ENCODE measurements at places on chromosomes 12 and 14.

DNA sequence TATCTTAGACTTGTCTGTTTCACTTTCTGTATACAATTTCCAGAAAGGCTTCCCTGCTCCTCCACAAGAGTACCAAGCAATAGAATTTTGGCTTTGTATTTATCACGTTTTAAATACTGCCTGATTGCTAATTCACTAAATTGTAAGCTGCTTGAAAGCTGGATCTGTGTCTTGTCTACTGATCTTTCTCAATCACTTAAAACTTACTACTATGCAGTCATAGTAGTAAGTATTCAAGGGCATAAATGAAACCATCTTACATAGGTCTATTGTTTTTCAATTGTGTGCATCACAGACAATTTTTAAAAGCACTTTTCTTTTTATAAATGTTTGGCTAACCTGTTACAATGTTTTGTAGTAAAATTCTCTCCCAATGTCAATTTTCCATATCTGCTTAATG is 1.2 kb upstream of the GLIPR1L2 start:
- no peak for DNase-seq

- DNase-seq, result no peak
Measured at GRCh38 chr12:132517740-132518100, 27.8 kb downstream of the FBRSL1 start.

GRCh38 chr14:74257078-74257940 is 18.1 kb downstream of the VSX2 start:
- DNase-seq, result peak; percentile 19

- no peak for DNase-seq
Measured at GRCh38 chr12:122355706-122356105, 66.8 kb downstream of the CLIP1 start.

DNA sequence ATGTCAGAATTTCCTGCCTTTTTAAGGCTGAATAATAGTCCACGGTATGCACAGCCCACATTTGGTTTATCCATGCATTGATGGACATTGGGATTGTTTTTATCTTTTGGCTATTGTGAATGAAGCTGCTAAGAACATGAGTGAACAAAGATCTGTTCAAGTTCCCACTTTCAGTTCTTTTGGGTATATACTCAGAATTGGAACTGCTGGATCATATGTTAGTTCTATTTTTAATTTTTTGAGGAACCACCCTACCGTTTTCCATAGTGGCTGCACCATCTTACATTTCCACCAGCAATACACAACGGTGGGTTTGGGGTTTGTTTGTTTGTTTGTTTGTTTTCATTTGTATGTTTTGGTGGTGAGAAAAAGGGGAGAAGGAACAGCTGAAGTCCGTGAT is 6.4 kb downstream of the GPR68 start:
- no peak for DNase-seq

GRCh38 chr12:29907461-29907860 is 123.7 kb upstream of the TMTC1 start:
- DNase-seq, result no peak

- no peak for DNase-seq
Measured at GRCh38 chr14:89309670-89310177, 107.3 kb downstream of the FOXN3 start.

DNA sequence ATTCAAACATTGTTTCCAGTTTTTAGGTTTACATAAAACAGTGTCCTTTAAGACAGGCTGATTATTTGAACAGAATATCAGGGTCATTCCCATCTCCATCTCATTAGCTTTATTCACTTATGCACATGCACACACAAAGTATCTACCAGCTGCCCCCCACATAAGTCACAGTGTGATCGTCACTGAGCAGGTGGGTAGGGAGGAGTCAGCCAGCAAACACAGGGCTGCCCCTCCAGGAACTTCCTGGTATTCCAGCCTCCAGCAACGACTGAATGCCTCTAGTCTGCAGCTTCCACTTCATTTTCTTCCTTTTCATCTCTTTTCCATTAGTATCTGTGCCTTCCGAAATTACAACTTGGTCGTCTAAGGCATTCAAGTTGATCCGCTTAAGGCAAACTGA is 48.8 kb upstream of the FOXN3 start:
- no peak for DNase-seq

DNA sequence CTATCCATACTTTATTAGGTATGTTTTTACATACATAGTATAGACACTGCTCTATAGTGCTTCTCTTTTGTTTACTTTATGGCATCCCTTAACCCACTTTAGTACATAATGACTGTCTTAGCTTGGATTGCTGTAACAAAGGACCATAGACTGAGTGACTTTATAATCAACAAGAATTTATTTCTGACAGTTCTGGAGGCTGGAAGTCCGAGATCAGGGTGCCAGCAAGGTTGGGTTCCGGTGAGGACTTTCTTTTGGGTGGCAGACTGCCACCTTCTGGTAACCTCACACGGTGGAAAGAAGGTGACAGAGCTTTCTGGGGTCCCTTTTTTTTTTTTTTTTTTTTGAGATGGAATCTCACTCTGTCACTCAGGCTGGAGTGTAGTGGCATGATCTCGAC is 48.6 kb upstream of the PPM1H start:
- no peak for DNase-seq

DNA sequence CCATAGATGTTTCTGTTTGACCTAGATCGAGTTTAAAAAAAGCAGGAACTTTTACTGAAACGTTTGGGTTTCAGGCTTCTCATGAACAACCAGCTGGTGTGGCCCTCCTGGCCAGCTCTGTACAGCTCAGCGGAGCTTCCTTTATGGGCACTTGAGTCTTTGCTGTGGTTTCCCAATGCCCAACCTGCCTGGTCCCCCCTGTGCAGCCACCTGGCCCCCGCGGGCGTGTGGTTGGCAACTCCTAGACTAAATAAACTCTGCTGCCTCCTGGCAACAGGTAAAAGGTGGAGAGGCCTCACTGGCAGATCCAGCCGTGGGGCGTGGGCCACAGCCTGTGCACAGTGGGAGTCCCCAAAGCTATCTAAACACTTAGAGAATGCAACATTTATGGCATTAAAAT is 38.7 kb downstream of the ADGRD1 start:
- DNase-seq, result no peak

GRCh38 chr12:56330936-56331490 is 2.8 kb downstream of the PAN2 start:
- no peak for DNase-seq

- no peak for DNase-seq
Measured at GRCh38 chr14:48275301-48275700, 599.9 kb upstream of the MDGA2 start.

DNA sequence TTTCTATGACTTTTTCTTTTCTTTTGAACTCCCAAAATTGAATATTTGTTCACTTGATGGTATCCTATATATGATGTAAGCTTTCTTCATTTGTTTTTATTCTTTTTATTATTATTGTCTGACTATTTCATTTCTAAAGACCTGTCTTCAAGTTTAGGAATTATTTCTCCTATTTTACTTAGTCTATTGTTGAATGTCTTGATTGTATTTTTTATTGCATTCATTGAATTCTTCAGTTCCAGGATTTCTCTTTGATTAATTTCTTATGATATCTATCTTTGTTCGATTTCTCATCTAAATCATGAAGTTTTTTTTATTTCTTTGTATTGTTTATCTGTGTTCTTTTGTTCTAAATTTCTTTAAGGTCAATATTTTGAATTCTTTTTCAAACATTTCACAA is 238.8 kb downstream of the TTC6 start:
- no peak for DNase-seq

DNA sequence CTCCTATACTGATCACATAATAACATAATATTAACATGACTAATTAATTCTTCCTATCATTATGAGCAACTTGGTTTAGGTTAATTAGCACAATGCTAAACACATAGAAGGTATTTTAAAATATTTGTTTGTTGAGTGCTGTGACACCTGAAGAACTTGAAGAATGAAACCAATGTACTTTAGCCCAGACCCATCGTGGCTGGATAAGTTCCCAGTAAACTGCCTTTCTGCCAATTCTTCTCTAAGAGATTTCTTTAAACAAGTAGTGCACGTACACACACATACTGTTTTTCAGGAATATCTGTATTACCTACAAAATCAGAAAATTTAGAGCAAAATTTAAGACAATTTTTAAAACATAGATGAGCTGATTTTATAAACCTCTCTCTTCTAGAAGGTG is 207.4 kb upstream of the SSTR1 start:
- no peak for DNase-seq

- DNase-seq, result no peak
Measured at GRCh38 chr12:91629440-91629839, 446.8 kb upstream of the DCN start.

DNA sequence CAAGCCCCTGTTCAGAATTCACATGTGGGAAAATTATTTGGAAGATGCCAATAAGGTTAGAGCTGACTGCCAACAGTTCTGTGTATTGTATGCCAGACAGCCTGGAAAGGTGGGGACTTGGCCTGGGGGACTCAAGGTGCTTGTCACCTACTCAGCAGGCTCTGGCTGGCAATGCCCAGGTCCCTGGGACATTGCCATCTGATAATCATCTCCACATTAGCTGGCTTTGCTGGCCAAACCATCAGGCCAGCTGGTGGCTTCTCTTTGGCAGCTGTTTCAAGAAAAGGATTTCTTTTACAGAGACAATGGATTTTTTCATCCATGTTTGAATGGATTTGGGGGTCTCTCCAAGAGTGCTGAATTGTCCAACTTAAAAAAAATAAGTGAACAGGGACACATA is 165.2 kb downstream of the BRMS1L start:
- DNase-seq, result no peak

Data from stimulated activated CD4-positive, alpha-beta T cell treated with anti-CD3 and anti-CD28 coated beads, Interleukin-1b, Interleukin-23, amount 100 ng/mL, for 1 hour (primary cell).